T-helper 1 cell (primary cell): ENCODE measurements at places on chromosomes 4 and X.

DNA sequence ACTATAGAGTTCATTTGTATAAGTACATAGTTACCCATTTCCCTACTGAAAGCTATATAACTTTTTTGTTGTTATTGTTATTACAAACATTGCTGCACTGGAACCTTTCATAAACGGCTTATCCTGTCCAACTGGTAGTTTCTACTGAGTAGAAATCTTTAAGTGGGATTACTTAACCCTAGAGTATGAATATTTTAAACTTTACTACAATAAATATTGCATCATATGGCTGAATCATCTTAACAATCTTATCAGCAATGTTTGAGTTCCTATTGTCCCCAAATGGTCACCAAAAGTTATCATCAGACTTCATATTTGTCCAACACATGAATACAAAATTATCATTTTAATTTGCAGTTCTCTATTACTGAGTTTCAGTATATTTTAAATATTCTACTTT, 40.5 kb downstream of the LCORL start:
- DNase-seq, result no peak

DNA sequence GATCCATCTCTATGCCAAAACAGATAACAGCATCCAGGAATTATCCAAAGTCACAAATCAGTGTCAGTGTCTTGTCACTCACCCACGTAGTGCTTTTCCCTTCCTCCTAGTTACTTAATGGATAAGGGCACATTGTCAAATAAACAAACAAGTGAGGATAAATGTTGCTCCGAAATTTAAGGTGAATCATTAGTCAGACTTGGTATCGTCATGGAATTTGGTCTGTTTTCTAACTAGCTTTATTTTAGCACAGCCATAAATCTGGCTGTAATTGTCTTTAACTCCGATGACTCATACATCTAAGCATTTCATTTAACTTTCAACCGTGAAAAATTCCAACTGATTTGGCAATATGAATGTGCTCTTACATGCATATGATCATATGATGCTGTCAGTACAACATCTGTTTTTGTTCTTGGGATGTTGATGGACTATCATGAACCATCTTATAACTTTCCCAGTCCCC, 83.3 kb downstream of the SNCA start:
- DNase-seq, result no peak

DNA sequence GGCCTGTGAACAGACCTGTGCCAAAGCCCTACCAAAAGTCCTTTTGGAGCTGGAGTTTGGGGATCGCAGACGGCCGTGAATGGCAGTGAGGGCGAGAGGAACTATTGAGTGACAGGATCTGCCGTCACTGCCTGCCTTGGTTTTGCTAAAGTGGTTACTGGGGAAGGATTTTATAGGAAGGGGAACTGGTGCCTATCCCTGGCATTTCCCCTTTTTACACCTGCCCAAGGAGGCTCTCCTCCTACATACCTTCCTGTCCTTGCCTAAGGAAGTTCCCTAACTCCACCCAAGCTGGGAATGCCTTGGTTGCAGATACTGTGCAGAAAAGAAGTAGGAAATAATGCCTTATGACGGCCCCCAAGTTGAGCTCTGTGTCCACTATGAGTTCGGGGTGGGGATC, 14.5 kb downstream of the LONRF3 start:
- DNase-seq, result no peak

DNA sequence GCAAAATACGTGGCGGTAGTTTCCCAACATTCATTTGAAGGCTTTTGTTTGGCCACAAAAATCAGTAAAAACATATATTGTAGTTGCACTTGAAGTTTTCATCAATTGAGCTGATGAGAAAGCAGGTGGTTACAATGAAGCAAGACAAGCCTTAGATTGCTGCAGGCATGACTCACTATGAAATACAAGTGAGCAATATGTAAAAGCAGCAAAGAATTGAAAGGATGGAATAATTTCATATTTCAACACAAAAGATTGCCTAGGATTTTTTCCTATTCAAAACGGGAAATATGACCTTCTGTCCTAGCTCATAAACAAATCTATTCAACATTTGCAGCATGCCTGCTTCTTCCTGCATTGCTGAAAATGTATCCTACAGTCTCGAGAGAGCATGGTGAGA, 190.9 kb upstream of the BANK1 start:
- no peak for DNase-seq

GRCh38 chr4:119099227-119099810, 36.3 kb upstream of the MYOZ2 start:
- no peak for DNase-seq

DNA sequence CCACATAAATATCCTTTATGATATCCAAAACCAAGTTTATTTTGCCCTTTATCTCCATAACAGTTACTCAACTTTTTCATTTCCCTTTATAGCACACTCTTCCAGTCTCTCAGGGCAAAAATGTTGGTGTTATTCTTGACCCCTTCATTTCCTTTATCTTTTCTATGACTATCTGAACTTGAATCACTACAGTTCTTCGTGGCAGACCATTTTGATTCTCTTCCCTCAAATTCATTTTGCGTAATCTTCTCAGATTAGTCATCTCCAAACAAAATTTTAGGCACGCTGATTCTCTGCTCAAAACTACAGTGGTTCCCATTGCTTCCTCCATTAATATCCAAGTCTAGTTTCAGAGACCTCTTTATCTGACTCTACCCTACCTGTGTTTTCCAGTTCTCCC, 26.1 kb downstream of the RUFY3 start:
- DNase-seq, result no peak

DNA sequence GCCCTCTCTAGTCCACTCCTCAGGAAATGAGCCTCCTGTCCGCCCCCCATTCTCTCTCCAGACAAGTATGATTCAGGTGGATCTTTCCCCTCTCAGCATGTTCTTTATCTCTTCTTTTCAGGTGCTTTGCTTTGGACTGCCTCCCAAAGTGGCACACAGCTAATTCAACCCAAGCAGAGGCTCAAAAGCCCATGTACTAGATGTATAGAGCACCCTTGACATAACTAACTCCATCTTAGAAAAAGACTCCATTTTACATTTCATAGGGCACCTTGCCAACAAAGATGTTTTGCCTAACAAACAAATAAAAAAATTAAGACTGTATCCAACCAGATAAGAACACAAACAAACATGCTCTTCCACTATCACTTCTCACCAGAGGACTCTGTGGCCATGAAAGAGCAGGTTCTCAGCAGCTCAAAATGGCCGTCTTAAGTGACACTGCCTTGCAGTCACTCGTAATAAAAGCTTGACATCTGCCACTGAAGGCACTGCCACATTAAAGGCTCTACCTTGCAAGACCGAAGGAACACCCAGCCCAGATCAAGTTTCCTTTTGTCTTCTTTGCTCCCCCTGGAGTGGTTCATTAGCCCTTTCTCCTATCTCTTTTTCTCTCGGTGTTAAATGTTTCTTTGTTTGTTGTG, 84.9 kb upstream of the TAB3 start:
- no peak for DNase-seq

DNA sequence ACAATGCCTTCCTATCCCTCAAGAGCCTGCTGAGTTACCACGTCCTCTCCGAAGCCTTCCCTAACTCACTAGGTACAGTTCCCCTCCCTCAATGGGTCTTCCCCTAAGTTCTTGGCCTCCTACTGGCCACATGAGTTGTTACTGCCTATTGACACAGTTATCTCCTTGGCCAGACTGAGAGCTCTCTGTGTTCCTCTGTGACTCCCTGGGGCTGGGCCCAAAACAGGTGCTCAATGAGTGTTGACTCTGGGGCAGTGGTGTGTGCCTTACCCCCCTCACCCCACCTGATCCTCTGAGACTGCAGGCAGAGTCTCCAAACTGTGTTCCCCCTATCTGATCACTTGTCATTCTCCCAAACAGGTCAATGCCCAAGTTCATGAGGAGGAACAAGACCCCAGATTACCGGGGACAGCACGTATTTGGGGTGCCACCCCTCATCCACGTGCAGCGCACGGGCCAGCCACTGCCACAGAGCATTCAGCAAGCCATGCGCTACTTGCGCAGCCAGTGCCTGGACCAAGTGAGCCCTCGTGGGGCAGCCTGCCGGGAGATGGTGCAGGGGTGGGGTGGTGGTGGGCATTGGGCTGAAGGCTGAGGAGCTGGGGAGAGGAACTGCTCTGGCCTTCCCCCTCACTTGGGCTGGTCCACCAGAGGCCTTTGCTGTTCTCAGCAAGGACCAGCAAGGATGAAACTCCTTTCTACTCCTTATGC, 72.6 kb downstream of the STARD8 start:
- DNase-seq, result no peak

- no peak for DNase-seq
These were observed 9.2 kb upstream of the EIF4E start for GRCh38 chr4:98937986-98938720.

GRCh38 chrX:110310896-110311295, 7.0 kb downstream of the AMMECR1 start:
- DNase-seq, result no peak

GRCh38 chrX:129679901-129680300, 25.1 kb upstream of the APLN start:
- no peak for DNase-seq

- DNase-seq, result no peak
These were observed 139.9 kb downstream of the TMEM144 start for GRCh38 chr4:158350161-158350560.

DNA sequence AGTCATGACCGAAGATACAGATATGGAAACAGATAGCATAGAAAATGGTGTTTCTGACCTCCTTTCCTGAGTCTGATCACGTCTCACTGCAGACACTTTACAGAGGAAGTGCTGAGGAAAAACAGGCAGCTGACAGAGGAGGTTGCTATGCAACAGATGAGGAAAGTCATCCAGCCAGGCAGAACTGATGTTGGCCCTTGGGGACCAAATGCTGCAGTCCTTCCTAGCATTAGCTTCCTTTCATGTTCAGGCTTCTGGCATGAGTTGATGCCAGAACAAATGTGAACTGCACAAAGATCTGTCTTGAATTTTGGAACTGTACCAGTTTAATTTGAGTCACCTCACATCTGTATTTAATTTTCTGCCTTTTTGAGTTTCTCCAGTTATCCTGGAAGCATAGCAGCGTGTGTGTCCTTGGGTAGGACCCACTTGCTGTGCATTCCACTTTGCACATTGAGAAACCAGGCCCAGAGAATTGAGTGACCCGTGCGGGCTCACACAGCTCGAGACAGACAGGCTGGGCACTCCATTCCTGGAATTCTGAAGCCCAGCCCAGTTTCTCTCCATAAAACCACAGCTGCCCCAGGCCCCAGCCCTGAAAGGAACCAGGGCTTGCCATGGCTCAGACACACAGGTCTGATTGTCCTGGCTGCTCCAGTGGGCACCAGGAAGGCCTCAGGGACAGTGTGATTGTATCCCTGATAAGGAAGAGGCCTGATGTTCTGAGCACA, 1.4 kb upstream of the MAGED1 start:
- no peak for DNase-seq

DNA sequence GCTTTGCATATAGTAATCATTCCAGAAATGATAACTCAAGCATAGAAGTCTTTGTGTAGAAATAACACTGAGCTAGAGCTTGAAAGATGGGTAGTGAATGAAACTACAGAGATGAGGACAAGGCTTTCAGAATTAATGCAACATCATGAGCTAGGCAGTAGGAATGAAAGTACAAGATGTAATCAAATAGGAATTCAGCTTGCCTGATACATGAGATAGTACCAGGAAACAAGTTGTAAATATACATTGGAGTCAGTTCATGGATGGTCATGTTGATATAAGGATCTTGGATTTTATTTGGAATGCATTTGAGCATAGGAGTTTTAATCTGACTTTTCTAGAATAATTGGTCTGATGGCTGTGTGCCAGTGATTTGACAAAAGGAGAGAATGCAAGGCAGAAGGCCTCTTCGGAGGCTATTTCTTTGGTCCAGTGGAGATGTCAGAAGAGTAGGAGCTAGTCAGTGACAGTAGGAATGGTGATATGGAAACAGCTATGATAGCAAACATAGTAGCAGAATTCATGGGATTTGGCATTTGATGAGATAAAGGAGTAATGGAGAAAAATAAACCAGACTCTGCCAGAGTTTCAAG, 206.4 kb upstream of the PACRGL start:
- DNase-seq, result no peak

GRCh38 chr4:38717604-38718003, 53.6 kb downstream of the KLF3 start:
- no peak for DNase-seq

DNA sequence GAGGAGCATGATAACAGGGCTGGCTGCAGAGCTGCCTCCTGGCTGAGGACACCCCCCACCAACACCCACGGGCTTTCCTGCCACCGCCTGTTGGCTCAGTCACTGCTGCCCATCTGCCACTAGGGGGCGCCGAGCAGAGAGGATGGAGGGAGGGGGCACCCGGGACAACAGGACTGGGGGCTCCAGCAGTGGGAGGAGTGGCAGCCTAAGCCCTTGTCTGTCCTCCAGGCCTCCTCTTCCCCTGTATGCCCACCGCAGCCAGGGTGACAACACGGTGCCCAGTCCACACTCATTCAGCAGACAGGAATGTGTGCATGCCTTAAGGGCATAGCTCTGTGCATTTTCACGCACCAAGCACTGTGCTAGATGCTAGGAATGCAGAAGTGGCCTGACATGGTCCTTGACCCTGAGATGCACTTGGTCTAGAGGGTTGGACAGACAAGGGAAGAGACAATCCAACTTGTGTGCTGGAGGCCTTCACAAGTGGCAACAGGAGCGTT, 149.9 kb downstream of the AMMECR1 start:
- DNase-seq, result peak; percentile 33

DNA sequence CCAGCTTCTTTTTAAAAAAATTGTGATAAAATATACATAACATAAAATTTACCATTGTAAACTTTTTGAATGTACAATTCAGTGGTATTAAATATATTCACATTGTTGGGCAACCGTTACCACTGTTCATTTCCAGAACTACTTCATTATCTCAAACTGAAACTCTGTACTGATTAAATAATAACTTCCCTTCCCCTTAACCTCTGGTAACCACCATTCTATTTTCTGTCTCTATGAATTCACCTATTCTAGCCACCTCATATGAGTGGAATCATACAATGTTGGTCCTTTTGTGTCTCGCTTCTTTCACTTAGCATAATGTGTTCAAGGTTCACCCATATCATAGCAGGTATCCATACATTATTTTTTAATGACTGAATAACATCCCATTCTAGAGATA, 8.3 kb downstream of the GPR50 start:
- no peak for DNase-seq

GRCh38 chr4:54589586-54589985, 68.2 kb upstream of the KIT start:
- no peak for DNase-seq

GRCh38 chr4:26071688-26072087, 157.7 kb downstream of the SMIM20 start:
- DNase-seq, result no peak

- DNase-seq, result no peak
These were observed 79.2 kb upstream of the TSPAN7 start for GRCh38 chrX:38482183-38482582.

DNA sequence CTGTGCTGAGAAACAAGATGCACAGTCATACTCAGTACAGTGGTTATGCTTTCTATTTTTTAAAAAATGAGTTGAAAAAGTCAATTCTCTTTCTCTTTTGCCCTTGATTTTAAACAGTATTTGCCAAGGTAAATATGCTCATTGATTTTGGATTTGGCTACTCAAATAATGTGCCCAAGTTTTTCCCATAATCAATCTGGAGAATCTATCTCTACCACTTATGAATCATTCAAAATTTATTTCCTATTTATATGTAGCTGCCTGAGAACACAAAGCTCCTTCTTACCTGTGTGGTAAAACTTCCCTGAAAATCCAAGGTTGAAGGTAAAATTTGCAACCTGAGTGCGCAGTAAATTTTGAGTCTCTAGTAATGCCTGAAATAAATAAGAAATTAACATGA, 136.5 kb downstream of the NDST4 start:
- DNase-seq, result no peak
